Fibroblast of the aortic adventitia (primary cell): ENCODE measurements at places on chromosomes 16 and 17. TPM values are rescaled to one million over a fixed set of nuclear protein-coding genes. Genes with fewer than 3 reads are reported as not detected.

GRCh38 chr17:17970699-17971430, 1.3 kb downstream of the TOM1L2 start:
- no peak for DNase-seq

DNA sequence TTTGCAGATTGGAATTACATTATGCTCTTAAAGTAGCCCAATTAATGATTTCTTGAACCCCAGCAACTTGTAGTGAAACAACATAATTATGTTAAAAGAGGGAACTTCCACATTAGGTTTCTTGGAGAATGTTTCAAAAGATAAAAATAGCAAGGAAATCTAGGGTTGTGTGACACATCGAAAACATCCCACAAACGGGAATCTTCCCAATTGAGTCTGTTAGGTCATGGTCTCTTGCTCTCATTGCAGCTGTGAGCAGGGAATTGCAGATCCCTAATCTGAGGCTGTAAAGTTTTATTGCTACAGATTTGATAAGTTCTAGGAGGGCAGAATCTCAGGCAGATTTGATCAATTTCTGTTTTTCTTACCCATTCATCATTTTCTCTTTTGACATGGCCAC, 6.7 kb upstream of the LPO start:
- peak; percentile 40 for DNase-seq

GRCh38 chr17:7173687-7174602, 5.2 kb downstream of the ASGR1 start:
- DNase-seq = no peak

DNA sequence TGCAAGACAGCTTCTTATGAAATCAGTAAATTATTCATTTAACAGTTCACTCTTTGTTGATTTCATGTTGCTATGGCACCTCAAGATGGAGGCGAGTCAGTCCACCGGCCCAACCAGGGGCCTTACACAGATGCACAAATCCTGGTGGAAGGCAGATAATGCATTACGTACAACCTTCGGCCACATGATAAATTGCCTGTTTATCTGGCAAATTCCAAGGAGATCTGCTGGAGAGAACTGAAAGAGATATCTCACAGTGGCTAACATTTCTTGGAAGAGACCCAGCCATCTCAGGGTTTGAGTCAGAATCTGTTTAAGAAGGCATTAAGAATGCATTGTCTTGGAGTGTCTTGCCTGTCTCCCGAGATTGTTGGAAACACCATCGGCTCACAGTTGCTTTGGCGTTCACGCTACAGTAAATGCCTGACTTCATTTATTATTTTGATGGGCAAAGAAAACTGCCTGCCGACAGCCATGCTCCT, 225.6 kb downstream of the MSI2 start:
- DNase-seq = peak; percentile 100

- DNase-seq = no peak
These were observed 2.9 kb downstream of the FAM117A start for GRCh38 chr17:49760932-49761558.

DNA sequence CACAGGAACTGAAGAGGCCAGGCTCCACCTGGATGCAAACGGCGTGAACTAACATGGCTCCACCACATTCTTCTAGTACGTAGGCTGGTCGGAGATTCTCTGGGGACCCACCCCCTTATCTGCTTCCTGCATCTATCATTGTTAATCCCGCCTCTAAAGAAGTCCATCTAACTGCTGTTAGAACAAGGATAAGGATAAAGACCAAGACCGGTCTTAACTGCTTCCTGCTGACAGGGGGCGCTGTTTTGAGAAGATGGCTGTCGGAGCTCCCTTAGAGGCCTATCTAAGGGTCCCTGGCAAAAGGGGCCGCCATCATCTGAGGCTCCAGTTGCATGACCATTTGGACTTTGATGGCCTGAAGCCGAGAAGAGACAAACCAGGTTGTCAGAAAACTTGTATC, 25.8 kb upstream of the TNFSF12 start:
- DNase-seq = peak; percentile 22

DNA sequence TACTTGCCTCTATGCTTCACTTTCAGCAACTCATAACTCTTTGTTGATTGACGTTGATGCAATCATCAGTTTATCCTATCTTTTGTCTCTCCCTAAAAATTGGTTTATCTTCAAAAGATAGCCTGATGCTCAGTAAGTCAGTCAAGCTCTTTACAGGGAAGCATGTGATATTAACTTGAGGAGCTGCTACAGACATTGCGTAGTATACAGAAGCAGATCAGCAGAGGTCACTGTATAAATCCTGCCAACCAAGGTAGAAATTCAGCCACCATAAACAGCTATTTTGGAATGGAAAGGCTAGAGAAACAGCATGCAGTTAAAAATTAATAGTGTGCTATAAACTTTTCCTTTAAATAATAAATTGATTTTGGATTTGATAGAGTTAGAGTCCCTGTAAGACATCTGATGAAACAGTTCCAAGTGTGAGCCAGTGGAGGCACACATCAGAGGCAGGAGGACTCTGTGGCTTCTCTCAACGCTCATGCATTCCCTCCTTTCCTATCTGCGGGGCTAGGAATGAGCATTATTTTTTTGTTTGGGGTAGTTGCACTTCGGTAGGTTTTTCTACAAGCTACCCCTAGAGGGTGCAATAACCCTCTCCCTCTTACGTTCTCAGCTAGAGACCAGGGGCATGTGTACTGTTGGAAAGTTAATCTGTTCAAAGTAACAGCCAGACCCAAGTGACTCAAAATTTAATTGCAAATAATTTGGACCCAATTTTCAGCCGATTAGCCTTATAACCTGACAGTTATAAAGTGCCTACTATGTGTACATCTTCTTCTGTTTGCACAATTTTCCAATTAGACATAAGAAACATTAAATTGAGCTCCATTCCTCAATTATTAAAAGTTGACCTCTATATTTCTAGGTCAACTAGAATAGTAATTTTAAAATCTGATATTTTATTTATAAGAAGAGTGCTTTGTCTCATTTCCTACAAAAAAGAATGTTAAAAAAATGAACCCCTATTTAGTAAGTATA, 647.7 kb upstream of the SOX9 start:
- peak; percentile 57 for DNase-seq

DNA sequence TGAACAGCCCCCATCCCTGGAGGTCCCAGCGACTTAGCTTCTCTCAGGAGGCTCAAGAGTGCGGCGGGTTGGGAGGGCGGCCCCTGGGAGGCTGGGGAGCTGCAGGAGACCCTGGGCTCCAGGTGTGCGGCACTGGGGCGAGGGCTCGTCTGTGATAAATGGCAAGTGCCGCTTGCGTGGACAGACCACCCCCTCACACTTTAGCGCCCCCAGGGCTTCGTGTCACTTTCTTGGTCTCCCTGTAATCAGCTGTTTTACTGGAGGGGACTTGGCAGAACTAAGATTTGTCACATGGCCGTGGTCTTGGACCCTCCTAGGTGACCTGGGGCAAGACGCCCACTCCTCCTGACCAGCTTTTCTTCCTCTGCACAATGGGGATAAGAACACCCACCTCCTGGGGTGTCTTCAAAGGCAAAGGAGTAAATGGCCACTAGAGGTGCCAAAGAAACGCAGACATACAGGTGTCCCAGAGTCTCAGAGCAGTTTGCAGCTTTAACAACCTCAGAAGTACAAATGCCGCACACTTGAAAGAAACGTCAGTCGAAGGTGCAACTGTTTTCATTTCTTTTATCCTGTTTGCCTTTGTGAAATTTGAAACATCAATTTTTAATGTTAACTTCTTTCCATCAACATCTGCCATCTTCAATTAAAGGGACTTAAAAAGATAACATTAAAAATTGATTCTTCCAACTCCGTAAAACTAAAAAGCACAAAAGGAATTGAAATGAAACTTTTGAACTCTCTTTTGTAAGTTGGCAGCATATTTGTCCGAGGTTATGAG, 946 bp downstream of the OSGIN1 start:
- peak; percentile 42 for DNase-seq

DNA sequence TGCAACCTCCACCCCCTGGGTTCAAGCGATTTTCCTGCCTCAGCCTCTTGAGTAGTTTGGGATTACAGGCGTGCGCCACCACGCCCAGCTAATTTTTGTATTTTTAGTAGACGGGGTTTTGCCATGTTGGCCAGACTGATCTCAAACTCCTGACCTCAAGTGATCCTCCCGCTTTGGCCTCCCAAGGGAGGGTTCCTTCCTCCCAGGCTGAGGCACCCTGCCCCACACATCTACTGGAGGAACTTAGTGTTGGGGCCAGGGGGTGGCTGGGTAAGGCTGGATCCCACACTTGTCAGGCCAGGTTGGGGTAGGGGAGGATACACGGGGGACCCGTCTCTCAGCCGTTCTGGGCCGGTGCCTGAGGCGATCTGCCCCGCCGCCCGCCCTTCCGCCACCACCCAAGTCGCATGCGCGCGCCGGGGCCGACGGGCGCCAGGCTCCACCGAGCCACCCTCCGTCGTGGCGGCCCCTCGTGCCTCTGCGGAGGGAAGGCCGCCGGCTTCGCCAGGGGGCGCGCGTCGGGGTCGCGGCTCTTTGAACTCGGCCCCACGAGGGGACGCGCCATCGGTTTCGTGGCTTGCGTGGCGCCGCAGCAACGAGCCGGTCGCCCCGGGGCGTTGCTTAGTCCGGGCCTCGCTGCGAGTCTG, 15.9 kb downstream of the GRB7 start:
- no peak for DNase-seq

DNA sequence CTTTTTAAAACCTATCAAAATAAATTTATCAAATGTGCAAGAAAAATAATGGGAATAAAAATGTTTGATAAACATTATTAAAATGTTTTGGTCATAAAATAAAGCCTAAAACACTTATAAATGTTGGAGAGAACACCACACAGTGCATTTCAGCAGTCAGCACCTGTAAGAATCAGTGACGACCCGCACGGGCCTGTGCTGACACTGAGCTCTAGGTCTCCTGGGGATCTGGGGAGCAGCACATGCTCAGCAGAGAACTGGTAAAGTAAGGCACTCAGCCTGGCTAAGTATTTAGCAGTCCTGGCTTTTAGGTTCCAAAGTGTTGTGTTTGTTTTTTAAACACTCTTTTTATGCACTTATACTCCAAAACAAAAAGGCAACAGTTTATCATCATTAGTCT, 46.9 kb downstream of the HELZ start:
- no peak for DNase-seq

ETV4 gene
- 0.41 and 6.1 TPM in 2 replicates for total RNA-seq

MAP2K3 gene
- 22.9 and 24.5 TPM in 2 replicates for total RNA-seq

PIGQ gene
- total RNA-seq = 20.7 and 29.1 TPM in 2 replicates

NEUROD2 gene
- total RNA-seq = not detected in 2 replicates

TMEM220 gene
- total RNA-seq = 4.1 and 6.2 TPM in 2 replicates
